ENCODE measurements at places on chromosomes 5 and 9.

GRCh38 chr9:7977586-7977985, 178.0 kb upstream of the DMAC1 start:
- DNase-seq, result no peak

GRCh38 chr5:111734013-111734412, 23.0 kb downstream of the NREP start:
- DNase-seq, result no peak

DNA sequence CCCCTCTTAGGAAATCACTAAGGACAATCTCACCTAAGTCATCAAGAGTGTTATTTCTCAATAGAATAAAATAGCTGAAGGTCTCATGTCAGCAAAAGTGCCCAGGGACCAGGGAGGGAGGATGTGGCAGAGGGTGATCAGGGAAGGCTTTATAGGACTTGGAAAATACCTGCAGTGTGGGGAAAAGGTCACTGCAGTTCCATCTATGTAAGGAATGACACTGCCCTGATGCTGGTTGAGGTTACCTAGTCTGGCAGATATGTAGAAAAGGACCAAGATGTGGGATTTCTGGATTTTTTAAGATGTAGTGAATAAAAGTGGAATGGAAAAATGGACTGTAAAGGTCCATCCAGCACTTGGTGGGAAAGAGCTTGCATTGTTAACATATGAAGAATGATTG, 18.3 kb downstream of the PRDM9 start:
- no peak for DNase-seq

- DNase-seq, result no peak
These were observed 174.6 kb upstream of the SPEF2 start for GRCh38 chr5:35442885-35443639.

DNA sequence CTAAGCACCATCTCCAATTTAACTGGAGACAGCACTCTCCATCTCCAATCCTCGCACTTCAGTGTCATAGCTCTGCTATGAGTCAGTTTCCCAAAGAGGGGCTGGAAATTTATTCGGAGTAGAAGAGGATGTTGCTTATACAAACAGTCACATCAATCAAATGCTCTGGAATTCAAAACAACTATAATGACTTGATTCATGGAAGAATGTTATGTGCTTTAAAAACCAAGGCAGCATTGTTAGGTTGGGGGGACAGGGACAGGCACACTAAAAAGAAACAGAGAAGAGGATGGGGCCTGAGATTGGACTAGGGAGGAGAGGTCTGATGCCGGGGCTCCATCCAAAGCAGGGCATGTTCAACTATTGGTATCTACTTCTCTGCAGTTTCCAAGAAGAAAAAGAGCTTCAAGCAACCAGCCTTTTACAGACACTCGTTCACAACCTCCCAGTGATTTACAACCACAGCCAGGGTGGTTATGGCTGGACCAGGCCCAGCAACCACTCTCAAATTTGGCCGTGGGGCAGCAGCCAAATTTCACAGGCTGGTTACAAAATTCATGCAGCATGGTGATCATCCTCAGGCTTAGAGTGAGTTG, 117.5 kb upstream of the ZNF366 start:
- DNase-seq, result no peak

GRCh38 chr9:98351370-98351769, 95.9 kb upstream of the TBC1D2 start:
- no peak for DNase-seq

DNA sequence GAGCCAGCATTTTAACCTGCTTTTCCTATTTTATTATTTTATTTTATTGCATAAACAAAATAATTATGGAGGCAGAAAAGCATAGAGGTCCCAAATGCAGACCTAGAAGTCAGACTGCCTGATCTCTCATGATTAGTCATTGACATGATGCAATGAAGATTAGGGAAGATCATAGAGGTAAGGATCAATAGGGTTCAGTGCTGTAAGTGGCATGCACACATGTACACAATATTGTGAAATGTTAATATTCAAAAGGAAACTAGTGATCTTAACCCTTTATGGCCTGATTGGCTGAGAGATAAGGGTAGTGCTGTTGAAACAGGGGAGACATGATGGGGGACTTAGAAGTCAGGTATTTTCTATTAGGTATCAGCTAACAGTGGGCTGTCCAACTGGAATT, 1.1 kb upstream of the FRRS1L start:
- DNase-seq, result no peak

DNA sequence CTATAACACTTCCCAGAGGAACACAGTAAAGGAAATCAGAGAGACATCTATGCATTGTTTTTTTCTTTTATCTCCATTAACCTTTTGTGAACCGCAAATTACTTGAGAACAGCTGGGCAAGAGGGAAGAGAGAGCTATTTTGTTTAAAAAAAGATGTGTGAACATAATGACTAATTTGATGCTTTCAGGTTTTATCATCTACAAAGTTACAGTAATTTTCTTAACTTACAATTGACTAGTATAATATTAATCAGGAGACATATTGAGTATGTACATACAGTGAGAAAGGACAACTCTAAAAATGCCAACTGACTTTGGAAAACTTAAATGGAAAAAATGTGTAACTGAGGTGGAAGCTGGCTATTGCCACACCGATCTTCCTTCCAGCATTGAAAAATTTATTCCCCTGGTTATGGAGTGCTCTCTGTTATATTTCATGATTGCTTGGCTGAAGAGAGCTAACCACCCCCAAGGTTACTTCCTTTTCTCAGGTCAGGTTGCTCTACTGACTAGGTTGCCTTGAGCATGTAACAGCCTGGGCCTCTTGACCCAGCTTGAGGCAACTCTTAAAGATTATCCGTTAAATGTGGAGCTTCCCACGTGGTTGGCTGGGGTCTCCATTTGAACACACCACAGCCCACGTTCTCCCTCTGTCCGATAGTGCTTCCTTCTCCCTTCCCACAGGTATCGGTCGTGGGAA, 62.6 kb upstream of the C6 start:
- DNase-seq, result no peak

- no peak for DNase-seq
These were observed 4.8 kb downstream of the CWC27 start for GRCh38 chr5:64773533-64773932.

- DNase-seq, result no peak
These were observed 622.7 kb upstream of the CDH18 start for GRCh38 chr5:20610681-20611080.

- no peak for DNase-seq
These were observed 200.7 kb downstream of the FANCC start for GRCh38 chr9:95116808-95117204.

DNA sequence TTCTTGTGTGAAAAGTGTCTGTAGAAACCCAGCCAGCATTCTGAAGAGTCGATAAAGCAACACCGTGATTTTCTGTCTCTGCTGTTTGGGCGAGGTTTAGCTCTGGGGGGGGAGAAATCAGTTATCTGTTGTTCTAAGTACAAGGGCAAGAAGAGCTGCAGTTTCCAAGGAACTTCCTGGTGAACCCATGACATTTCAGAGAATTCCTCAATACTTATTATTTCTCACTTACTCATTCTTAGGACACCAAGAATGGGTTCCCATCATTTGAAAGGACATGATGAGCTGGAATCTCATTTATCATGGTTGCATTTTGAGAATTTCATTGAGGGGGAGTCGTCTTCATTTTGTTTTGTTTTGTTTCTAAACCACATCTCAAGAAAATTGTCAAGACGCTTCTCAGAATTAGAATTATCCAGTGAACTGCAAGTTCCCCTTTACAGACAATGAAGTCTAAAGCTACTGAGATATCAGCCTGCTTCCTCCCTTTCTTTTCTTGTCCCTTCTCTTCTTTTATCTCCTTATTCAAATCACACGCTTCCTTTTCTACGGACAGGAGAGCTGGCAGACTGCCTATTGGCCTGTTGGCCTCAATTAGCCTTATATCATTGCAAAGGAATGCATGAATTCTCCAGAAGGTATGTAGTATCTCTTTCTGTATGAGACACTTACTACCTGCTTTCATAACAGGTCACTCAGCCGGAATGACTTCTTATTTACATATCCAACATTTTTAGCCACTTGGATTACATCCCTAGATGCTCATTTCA, 53.7 kb downstream of the ZNF462 start:
- no peak for DNase-seq

DNA sequence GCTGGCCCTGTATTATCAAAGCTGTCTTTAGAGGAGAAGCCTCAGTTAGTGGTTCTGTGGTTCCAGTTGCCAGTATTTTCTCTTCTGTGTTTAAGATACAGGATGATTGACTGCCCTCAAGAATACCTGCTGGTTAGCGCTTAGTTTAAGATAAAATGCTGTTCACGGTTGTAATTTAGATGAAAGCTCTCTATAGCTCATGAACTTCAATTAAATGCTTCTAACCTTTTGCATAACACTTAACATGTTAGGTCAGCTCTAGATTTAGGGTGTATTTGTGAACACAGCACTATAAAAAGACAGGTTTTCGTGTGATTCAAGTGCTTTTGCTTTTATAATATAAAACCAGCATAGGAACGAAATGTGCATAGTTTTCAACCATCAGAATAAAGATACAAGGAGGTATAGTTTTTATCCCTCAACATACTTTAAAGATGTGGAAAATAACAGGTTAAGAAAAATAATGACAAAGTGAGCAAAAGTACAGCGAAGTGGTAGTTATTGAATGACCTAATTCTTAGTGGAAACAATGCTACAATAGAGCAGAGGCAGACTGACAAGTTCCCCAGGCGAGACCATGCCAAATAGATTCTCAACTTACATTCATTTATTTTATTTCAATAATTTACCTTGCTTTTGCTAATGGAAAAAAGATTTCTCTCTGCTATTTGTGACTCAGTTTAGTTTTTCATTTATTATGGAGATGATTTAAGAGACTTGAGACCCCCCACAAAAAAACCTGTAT, 602.6 kb upstream of the DMAC1 start:
- DNase-seq, result no peak

GRCh38 chr5:141186897-141187512, at the start of gene PCDHB9:
TSS of gene PCDHB9 (plus strand) at chr5:141187161. CDS start at chr5:141187319, 158 bp downstream.
- DNase-seq, result no peak

GRCh38 chr5:32559921-32560320, 25.4 kb upstream of the SUB1 start:
- DNase-seq, result no peak

DNA sequence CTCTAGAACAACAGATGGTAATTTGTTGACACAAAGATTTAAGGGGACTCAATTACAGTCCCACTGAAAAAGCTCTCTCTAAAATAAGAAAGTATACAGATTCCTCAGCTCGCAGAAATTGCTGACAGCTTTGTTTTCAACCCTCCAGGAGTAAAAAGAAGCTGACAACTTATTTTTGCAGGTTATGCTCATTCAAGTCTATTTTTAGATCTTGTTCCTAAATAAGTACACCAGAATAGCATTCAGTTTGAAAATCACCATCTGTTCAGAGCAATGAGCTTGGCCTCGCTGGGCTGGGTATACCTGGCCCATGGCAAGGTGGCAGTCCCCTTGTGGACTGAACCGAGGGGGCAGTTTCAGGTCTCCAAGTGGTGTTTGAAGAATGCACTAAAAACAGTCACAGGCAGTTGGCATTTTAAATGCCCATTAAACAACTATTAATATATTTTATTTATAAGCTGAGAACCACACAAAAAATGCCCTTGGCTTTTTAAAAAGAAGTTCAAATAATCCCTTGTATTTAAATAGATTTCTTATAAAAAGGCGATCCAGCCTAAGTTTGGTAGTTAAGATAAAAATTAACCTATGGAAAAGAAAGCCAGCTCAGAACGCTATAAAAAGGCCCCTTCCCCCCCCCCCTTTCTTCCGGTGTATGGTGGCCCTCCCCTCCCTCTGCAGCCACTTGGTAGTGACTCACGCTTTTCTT, 169.2 kb downstream of the AUH start:
- DNase-seq, result no peak

GRCh38 chr5:171315386-171315891, 6.4 kb downstream of the TLX3 start:
- DNase-seq, result no peak

DNA sequence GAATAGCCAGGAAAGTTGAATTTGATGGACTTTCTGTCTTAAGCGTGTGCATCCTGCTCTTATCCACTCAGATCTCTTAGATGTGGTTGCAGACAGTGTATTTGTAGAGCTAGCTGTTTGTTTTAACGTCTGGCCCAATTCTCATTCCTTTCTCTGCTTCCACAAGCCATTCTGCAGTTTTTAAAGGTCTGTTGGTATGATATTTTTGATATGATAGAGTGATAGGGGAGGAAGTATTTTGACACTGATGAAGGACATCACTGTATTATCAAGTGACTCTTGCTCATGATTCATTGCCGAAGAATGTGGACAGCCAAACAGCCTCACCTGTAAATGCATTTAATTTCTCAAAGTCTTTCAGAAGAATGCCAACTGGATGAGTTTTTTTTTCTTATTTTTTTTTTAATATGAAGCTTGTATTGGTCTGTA, 4.5 kb downstream of the TJP2 start:
- DNase-seq, result no peak

- no peak for DNase-seq
These were observed 127.0 kb downstream of the HSD17B3 start for GRCh38 chr9:96175001-96175400.

DNA sequence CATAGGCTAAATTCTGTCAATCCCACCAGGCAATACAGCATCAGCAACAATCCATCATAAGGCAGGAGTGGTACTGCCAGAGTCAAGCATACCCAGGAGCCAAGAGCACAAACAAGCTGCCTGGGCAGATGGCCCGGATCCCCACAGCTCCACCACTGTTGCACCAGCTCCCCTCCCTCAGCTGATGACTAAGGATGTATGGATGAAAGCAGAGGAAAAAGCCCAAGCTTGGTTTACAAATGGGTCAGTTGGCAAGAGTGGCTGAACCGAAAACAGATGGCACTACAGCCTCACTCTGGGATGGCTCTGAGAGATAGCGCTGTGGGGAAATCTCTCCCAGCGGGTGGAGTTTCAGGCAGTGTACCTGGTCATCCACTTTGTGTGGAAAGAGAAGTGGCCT, 29.4 kb downstream of the DROSHA start:
- no peak for DNase-seq

DNA sequence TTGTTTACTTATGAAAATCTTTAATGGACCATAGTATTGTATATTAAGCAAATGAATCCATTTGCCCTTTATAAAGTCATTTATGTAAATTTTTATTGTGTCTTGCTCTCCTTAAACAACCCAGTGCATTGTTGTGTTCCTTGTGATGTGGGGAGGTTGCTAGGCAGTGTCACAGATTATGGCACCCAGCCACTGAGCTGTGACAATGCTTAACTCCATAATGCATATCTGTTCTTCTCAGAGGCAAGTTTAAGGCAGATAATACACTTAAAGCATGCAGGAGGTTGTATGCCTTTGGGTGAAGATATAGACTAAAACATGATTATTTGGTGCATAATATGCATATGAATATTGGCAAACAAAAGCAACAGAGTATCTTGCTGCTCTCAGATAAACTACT, 269.6 kb upstream of the RIOK2 start:
- DNase-seq, result no peak

Data from activated CD8-positive, alpha-beta memory T cell treated with anti-CD3 and anti-CD28 coated beads for 4 hours (primary cell).